ENCODE measurements at places on chromosomes 7 and 10.

DNA sequence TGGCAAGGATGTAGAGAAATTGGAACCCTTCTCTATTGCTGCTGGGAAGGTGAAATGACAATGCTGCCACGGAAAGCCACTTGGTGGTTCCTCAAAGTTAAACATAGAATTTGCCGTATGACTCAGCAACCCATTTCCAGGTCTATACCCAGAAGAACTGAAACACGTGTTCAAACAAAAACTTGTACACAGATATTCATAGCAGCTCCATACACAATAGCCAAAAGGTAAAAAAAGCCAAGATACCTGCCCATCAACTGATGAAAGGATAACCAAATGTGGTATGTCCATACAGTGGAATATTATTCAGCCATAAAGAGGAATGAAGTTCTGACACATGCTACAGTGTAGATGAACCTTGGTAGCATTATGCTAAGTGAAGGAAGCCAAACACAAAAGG lies 39.1 kb downstream of the LHPP start:
- DNase-seq, result no peak

DNA sequence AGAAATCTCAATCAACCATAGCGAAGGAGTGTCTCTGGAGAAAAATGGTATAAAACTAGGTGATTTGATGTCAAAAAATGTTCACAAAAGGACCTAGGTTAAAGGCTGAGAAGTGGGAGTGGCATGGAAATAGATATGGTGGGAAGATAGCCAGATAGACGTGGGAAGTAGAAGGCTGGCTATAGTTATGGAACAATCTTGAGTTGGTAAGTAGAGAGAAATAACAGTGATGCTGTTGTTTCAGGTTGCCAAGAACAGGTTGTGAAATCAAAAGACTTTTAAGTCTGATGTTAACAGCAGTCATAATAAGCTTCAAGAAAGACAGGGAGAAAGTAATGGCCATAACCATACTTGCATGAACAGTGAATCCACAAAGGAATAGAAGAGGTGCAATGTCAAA lies 106.1 kb upstream of the RSU1 start:
- DNase-seq, result no peak

- DNase-seq, result no peak
Measured at GRCh38 chr10:88004451-88004850, 141.0 kb downstream of the PTEN start.

- DNase-seq, result no peak
Measured at GRCh38 chr7:19262826-19263225, 117.6 kb upstream of the FERD3L start.

GRCh38 chr10:3357737-3358136 lies 185.2 kb upstream of the PITRM1 start:
- DNase-seq, result no peak

- no peak for DNase-seq
Measured at GRCh38 chr10:79239924-79240581, 107.2 kb upstream of the PPIF start.

DNA sequence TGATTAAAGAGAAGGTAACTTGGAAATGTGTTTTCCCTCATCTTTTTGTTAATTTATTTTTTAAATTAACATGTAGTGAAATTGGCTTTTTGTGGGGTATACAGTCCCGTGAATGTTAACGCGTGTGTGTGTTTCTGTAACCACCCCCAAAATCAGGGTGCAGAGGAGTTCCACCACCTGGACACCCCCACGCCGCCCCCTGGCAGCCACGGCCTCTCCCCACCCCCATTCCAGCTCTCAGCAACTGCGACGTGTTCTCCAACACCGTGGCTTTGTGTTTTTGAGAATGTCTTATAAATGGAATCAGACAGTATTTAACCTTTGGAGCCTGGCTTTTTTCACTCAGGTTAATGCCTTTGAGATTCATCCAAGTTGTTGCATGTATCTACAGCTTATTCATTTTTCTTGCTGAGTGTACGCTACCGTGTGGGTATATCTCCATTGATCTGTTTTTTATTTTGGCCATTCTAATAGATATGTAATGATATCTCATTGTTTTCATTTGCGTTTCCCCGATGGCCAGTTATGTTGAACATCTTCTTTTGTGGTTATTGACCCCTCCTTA lies 218.8 kb downstream of the EBF3 start:
- no peak for DNase-seq

GRCh38 chr10:7340179-7340874 lies 70.5 kb downstream of the SFMBT2 start:
- DNase-seq, result no peak

DNA sequence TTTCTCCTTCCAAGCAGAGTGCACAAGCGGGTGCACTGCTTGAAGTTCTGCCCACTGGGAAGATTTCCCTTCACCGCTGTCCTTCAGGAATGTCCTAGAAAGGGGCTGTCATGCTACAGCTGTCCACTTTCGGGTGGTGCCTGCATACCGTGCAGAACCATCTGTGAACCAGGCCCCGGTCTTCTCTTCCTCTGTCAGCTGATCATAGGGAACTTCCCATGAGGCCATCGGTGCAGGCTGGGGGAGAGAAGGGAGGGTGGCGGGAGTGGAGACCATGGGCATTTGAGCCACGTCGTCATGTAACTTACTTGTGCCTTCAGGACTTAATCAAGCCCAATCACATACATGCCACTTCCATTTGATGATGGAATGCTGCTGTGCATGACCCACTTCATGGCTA lies 111.6 kb downstream of the NKX6-2 start:
- DNase-seq, result no peak

DNA sequence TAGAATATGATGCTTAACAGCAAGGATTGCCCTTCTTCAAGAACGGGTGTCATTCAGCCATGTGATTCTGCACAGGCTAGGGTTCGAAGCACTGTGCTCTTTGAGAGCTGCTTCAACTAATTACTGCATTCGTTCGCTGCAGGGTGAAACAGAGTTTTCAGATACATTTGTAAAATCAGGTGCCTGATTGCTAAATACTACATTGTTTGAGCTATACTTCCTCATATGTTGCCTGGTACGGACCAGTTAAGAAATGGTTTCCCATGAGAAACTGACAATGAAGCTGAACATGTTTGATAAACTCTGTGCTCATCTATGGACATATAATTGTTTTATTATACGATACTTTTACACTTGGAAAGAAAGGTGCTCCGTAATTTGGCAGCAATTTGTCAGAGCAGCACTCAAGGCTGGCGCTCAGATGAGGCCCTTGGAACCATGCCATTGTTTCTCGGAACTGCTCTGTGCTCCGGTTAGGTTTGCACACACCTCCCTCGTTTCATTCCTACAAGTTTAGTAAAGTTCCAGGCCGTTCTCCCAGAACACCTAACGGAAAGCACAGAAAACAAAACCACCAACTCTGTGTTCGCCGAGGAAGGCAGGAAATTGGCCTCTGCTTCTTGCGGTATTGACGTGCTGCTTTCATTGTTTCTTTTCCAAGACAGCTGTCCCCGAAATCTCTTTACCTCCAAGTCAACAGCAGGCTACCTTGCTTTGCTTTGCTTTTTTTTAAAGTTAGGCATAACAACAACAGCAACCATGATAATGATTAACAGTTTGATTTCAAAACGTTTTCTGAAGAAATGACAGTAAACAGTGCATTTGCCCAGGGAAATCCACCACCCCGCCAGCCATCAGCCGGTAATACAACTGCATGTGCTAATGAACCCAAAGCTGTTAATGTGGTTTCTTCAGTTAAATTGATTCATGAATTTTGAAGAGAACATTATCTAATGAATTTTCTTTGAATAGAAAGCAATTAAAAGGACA lies 206.9 kb downstream of the EBF3 start:
- no peak for DNase-seq

DNA sequence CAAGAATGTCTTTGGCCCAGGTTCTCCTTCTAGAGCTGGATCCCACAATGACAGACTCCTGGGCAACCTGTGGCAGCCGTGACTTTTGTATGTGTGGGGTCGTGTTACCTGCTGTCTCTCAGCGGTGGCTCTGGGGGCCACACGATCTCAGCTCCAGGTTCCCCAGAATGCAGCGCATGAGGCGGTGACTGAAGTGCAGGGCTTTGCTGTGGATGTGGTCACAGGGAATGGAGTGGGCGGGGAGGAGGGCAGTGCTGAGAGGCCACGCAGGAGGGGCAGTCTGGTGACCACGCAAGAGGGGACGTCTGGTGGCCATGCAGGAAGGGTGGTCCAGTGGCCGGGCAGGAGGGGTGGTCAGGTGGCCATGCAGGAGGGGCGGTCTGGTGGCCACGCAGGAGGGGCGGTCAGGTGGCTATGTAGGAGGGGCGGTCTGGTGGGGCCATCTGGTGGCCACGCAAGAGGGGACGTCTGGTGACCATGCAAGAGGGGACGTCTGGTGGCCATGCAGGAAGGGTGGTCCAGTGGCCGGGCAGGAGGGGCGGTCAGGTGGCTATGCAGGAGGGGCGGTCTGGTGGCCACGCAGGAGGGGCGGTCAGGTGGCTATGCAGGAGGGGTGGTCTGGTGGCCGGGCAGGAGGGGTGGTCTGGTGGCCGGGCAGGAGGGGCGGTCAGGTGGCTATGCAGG lies 112.7 kb downstream of the ACTR3B start:
- DNase-seq, result no peak

DNA sequence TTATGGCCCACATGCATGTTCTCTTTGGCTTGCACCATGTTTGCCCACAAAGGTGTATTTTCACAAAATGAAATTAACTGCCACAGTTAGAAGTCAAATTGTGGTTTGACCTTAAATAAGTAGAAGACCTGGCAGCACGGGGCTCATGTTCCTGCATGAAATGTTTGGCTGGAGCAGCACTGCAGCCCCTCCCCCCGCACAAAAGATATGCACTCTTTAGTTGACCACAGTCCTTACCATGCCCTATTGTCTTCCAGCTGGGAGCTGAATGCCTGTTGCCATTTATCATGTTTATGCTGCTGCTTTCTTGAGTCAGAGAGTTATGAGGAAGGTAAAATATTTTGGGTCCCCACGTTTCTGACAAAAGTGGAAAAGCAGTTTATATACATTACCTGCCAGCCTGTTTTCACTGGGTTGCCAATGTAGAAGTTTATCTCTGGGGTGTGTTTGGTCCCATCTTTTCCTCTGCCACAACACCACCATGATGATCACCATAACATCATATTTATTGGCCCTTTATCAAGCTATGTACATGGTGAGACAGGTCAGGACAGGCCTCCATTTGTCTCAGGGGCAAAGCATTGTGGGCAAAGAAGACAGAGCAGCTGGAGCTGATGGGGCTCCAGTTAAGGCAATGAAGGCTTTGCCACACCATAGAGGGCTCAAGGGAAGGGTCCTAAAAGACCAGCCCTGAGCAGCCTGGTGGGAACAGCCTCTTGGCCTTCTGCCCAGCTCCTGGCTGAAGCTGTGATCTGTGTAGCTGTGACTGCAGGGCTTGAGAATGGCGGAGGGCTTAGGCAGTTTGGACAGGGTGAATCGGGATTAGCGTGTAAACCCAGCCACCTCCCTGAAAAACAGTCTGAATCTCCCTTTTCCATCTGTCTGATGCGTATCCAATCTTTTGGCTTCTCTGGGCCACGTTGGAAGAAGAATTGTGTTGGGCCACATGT lies 5.4 kb downstream of the PRF1 start:
- no peak for DNase-seq

GRCh38 chr10:70926226-70927000 lies 38.0 kb upstream of the PCBD1 start:
- DNase-seq, result no peak

DNA sequence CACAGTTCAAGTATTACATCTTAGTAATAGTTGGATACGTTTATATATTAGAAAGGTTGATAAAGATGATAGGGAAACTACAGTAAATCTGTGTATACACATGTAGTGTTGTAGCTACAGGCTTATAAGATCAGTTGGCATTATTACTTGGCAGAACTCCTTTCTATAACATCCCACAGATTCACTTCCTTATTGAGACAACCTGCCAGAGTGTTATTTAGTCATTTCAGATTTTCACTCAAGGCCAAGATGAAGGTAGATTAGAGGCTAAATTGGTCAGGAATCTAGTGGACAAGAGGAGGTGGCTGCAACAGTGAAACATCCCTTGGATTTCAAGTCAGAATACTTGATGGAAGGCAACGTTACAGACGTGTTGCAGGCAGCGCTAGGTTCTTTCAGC lies 63.0 kb downstream of the PAPSS2 start:
- DNase-seq, result no peak

DNA sequence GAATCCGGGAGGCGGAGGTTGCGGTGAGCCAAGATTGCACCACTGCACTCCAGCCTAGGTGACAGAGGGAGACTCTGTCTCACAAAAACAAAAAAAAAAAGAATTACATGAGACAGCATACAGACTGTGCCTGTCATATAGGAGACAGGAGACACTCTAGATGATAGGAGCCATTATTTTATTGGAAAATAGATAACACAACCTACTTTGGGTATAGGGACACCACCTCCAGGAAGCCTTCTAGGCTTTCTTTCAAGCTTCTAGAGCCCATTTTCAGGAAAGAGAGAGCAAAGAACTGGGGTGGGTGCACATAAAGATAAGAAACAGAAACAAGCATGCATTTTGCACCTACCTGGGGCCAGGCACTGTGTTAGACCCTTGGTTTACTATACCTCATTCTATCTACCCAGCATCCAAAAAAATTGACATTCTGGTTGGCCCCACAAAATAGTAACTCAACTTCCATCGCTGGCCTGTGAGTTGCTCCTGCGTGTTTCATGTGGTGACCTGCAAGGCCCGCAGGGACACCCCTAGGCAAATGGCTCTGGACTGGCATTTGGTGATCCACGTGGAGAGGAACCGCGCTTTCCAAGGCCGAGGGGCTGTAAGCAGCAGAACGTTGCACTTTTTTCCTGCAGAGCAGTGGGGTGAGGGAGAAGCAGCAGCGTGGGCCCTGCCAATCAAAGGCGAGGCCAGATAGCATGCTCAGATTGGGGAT lies 57.1 kb upstream of the CACUL1 start:
- no peak for DNase-seq

GRCh38 chr10:13518076-13518692 lies 10.6 kb downstream of the BEND7 start:
- DNase-seq, result no peak

- no peak for DNase-seq
Measured at GRCh38 chr10:18104223-18104872, 35.9 kb upstream of the CACNB2 start.

GRCh38 chr7:77199013-77199966 lies at the start of gene FGL2:
TSS of gene FGL2 (minus strand) at chr7:77199819. CDS start at chr7:77199793, 26 bp downstream.
- DNase-seq, result no peak

DNA sequence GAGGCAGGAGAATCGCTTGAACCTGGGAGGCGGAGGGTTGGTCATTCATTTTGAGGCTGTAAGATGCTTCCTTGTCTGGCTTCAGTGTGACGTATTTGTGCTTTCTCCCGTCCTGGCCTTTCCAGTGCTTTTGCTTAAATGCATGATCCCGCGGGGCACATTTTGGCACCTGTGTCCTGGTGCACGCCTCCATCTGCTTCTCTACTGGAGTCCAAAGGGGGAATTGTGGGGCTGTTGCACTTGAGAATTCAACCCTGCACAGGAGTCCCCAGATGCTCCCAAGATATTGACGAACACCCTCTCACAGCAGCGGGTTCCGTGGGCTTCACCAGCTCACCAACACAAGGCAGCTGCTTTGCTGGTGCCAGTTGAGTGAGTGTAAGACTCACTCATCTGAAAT lies 10.3 kb upstream of the LRRC27 start:
- no peak for DNase-seq

- DNase-seq, result no peak
Measured at GRCh38 chr7:137989590-137989989, 12.3 kb downstream of the CREB3L2 start.

GRCh38 chr10:22477334-22478287 lies 132.3 kb downstream of the SPAG6 start:
- no peak for DNase-seq
